ENCODE measurements at places on chromosomes 7 and 10.

- no peak overlapping the region for H3K4me3 ChIP-seq
- DNase-seq, result no peak
- no peak overlapping the region for H3K27ac ChIP-seq
- no peaks in the 10 kb centered on the region for H3K36me3 ChIP-seq
- peaks cover 9% of the 10 kb centered on the region for H3K27me3 ChIP-seq
Measured at GRCh38 chr7:15424468-15424867, 137.3 kb downstream of the AGMO start.

GRCh38 chr10:74032900-74033655 lies 35.2 kb downstream of the VCL start:
- H3K36me3 ChIP-seq, result peaks cover 32% of the 10 kb centered on the region
- H3K4me1 ChIP-seq, result peaks cover 28% of the 10 kb centered on the region
- peaks cover 4% of the 10 kb centered on the region for H3K27me3 ChIP-seq
- no peak overlapping the region for H3K4me3 ChIP-seq

- H3K27ac ChIP-seq, result no peak overlapping the region
- peaks cover 6% of the 10 kb centered on the region for H3K36me3 ChIP-seq
- H3K4me1 ChIP-seq, result no peaks in the 10 kb centered on the region
- no peaks in the 10 kb centered on the region for H3K27me3 ChIP-seq
Measured at GRCh38 chr7:124881981-124882380, 47.6 kb downstream of the POT1 start.

GRCh38 chr7:140734096-140734495 lies 37.6 kb downstream of the NDUFB2 start:
- H3K36me3 ChIP-seq, result peaks cover 71% of the 10 kb centered on the region
- no peak overlapping the region for H3K27ac ChIP-seq
- peaks cover 7% of the 10 kb centered on the region for H3K27me3 ChIP-seq
- H3K4me1 ChIP-seq, result no peaks in the 10 kb centered on the region
- H3K4me3 ChIP-seq, result no peak overlapping the region
- DNase-seq, result no peak

DNA sequence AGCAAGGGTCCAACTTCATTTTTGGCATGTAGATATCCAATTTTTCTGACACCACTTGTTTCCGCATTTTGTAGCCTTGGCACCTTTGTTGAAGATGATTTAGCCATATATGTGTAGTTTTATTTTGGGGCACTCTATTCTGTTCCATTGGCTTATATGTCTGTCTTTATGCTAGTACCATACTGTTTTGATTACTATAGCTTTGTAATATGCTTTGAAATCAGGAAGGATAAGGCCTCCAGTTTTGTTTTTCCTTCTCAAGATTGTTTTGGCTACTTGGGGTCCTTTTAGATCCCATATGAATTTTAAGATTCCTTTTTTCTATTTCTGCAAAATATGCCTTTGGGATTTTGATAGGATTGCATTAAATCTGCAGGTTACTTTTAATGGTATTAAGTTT lies 9.5 kb upstream of the BTBD16 start:
- peaks cover 3% of the 10 kb centered on the region for H3K27me3 ChIP-seq
- H3K27ac ChIP-seq, result no peak overlapping the region
- H3K4me3 ChIP-seq, result no peak overlapping the region
- no peak for DNase-seq
- H3K4me1 ChIP-seq, result peaks cover 21% of the 10 kb centered on the region

- no peaks in the 10 kb centered on the region for H3K36me3 ChIP-seq
- DNase-seq, result no peak
- peaks cover 55% of the 10 kb centered on the region for H3K27me3 ChIP-seq
Measured at GRCh38 chr7:64892666-64893309, 10.3 kb upstream of the ZNF273 start.

- DNase-seq, result no peak
- H3K27me3 ChIP-seq, result peaks cover 6% of the 10 kb centered on the region
- H3K36me3 ChIP-seq, result peaks cover 6% of the 10 kb centered on the region
- H3K27ac ChIP-seq, result no peak overlapping the region
Measured at GRCh38 chr7:25552998-25553397, 324.7 kb upstream of the NPVF start.

DNA sequence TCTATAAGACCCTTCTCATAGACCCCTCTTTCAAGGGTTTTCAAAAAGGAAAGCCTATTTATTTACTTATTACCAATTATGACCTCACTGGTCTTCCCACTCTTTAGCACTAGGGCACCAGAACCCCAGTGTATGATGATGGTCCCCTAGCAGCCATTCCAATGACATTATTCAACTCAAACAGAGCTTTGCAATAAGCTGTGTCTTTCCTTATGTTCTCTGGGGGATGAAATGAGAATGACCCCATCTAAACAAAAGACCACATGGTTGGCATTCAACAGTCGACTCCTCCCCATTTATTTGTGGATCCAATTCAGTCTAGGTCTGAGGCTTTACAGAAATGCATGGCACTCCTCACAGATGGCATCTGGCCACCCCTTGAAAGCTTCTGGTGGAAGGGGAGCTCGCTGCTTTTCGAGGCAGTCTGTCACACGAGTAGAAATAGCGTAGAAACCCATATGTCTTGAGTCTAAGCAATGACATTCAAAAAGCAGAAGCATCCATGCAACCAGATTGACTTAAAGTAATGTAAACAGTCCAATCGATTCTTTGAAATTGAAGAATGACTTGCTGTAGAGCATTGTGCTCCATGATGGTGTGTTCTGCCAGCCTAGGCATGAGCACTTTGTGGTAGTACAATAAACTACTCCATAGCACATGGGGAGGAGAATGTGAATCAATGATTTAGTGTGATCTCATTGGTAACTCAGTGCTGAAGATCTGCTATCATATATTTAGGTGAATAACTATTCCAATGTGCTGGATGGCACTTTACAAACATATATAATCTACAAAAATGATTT lies 29.8 kb downstream of the NRP1 start:
- H3K4me3 ChIP-seq, result no peak overlapping the region
- H3K36me3 ChIP-seq, result peaks cover 94% of the 10 kb centered on the region
- H3K27ac ChIP-seq, result peak overlapping the region; percentile 52
- no peak for DNase-seq
- no peaks in the 10 kb centered on the region for H3K27me3 ChIP-seq
- H3K4me1 ChIP-seq, result peaks cover 65% of the 10 kb centered on the region

- no peak overlapping the region for H3K27ac ChIP-seq
- peaks cover 63% of the 10 kb centered on the region for H3K27me3 ChIP-seq
- H3K4me3 ChIP-seq, result no peak overlapping the region
- DNase-seq, result no peak
- H3K4me1 ChIP-seq, result peaks cover 18% of the 10 kb centered on the region
Measured at GRCh38 chr7:28405662-28406061, 6.7 kb upstream of the CREB5 start.

DNA sequence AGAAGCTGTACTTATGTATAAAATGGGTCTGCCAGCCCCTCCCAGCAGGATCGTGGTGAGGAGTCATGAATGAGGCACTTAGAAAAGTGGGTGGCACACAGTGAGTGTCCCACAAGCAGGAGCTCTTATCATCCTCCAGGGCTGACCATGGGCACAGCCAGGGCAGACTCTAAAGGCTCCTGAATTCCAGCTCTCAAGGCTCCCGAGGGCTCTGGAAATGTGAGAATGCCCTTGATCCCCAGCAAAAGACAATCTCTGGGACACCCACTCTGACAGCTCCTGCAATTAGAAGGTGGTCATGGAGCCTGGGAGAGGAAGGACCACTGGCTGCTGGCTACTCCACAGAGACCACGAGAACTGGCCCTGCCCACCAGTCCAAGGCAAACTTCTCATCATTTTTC lies 1.6 kb downstream of the VSTM4 start:
- H3K36me3 ChIP-seq, result no peaks in the 10 kb centered on the region
- DNase-seq, result no peak
- H3K4me3 ChIP-seq, result peak overlapping the region; percentile 86
- H3K27ac ChIP-seq, result no peak overlapping the region
- H3K4me1 ChIP-seq, result peaks cover 31% of the 10 kb centered on the region
- peaks cover 61% of the 10 kb centered on the region for H3K27me3 ChIP-seq

- peaks cover 10% of the 10 kb centered on the region for H3K27me3 ChIP-seq
- no peaks in the 10 kb centered on the region for H3K36me3 ChIP-seq
- no peak overlapping the region for H3K4me3 ChIP-seq
- no peak for DNase-seq
Measured at GRCh38 chr10:42984035-42984610, 92.7 kb upstream of the RET start.

DNA sequence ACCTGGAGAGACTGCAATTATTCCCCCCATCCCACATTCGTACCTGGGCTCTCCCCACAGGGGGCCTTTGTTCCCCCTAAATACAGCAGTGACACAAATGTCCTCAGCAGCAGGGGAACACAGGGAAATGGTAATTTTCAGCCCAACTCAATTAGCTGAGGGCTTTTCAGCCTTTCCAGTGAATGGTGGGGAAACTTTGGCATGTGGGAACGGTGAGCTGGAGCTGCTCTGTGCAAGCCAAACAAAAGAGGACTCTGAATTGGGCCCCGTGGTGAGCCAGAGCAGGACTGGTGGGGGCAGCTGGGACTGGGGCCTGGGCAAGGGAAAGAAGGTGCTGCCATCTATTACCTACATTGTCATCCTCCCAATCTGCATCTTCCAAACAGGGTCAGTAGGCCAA lies 51.0 kb downstream of the FBXW4 start:
- H3K4me3 ChIP-seq, result no peak overlapping the region
- peaks cover 58% of the 10 kb centered on the region for H3K4me1 ChIP-seq
- H3K27ac ChIP-seq, result no peak overlapping the region
- peaks cover 41% of the 10 kb centered on the region for H3K36me3 ChIP-seq

DNA sequence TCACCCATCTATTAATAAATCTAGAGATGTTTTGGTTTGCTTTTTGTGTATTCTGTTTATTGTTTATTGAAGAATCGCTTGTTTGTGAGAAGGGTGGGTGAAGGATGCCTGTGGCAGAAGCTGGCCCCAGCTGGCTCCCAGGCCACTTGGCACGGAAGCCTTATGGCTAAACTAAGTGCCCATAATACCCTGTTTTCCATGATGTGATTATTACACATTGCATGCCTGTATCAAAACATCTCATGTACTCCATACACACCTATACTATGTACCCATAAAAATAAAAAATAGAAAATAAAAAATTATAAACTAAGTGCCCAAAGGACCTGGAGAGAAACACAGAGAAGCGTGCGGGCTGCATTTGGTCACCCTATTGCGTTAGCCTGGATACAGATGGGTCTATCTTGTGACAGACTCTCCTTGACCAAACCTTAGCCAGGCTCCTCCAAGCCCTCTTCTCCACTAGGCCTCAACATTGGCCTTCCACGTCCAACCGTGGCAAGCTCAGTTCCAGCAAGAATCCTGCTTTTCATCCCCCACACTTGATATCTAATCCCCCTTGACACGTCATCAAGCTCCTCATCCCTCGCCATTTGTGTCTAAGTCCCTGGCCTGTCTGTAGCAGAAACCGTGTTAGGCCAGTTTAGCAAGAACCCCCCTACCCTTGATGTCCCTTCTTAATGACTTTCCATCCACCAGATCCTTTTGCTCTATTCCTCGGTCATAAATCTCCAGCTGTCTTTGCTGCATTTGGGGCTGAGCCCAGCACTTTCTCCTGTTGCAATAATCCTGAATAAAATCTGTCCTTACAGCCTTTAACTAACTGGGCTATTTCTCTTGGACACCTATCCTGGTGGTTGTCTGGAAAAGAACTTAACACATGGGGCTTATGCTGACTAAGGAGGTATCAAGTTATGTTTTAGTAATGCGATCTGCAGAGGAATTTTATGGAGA lies 245.2 kb downstream of the TNS3 start:
- H3K36me3 ChIP-seq, result peaks cover 67% of the 10 kb centered on the region
- peaks cover 11% of the 10 kb centered on the region for H3K27me3 ChIP-seq
- DNase-seq, result no peak
- peaks cover 46% of the 10 kb centered on the region for H3K4me1 ChIP-seq
- H3K27ac ChIP-seq, result peak overlapping the region; percentile 8
- H3K4me3 ChIP-seq, result no peak overlapping the region

- H3K27me3 ChIP-seq, result no peaks in the 10 kb centered on the region
- no peak overlapping the region for H3K27ac ChIP-seq
- no peaks in the 10 kb centered on the region for H3K36me3 ChIP-seq
Measured at GRCh38 chr10:50567384-50567783, 56.4 kb downstream of the SGMS1 start.

DNA sequence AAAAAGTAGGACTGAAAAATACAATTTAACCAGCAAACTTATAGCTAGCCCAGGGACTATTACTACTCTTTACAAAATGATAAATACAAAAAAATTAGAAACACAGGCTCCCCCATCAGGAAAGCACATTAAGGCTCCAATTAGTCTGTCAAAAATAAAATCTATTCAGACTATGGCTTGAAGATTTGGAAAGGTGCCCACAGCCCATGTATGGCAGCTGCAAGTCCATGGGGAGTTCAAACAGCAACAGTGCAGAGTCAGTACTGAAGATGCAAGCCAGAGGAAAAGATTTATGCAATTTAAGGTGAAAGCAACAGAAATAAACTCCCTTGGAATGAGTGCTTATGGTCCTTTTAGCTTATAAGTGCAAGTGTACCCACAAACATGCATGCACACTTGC lies 29.7 kb downstream of the IMMP2L start:
- H3K27ac ChIP-seq, result no peak overlapping the region
- H3K4me1 ChIP-seq, result no peaks in the 10 kb centered on the region
- H3K4me3 ChIP-seq, result no peak overlapping the region
- H3K27me3 ChIP-seq, result no peaks in the 10 kb centered on the region

DNA sequence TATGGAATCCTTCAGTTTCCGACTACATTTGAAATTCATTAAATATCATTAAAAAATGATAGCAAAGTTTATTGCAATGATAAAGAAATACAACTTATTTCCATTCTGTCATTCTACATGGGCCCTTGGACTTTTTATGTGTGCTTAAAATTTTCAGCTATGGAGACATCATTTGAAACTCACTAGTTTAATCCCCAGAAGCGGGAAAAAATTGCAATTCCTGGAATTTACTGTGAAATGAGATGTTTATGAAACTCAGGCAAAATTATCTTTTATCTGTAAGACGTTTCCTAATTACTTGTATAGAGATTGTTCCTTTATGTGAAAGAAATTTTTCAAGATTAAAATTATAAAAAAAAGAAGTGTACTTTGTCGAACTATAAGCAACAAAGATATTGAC lies 213.4 kb downstream of the PARD3 start:
- no peak overlapping the region for H3K4me3 ChIP-seq
- no peak overlapping the region for H3K27ac ChIP-seq
- peaks cover 11% of the 10 kb centered on the region for H3K4me1 ChIP-seq
- H3K36me3 ChIP-seq, result no peaks in the 10 kb centered on the region

DNA sequence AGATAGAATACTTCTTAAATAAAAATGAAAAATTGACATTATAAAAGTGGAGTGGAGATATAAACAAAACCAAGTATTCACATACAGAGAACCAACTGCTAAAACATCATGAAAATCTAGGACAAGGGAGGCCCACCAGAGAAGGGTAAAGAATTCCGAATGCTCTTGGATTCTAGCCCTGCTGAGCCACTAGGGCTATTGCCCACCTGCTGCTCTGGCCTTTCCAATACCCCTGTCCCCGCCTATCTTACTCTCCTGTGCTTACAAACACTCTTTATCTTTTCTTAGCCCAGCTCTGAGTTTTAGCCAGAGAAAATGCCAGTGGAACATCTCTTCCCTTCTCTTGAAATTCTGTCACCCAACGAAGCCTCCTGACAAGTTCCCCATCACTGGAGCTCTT lies 100.3 kb downstream of the MACC1 start:
- no peak for DNase-seq
- peaks cover 4% of the 10 kb centered on the region for H3K27me3 ChIP-seq
- H3K4me3 ChIP-seq, result no peak overlapping the region
- no peak overlapping the region for H3K27ac ChIP-seq
- H3K36me3 ChIP-seq, result no peaks in the 10 kb centered on the region
- peaks cover 19% of the 10 kb centered on the region for H3K4me1 ChIP-seq
